Fibroblast of pulmonary artery (primary cell): ENCODE measurements at places on chromosomes 4 and X.
A peak's percentile ranks its signal among the peaks of the same experiment; 100 is the strongest.

DNA sequence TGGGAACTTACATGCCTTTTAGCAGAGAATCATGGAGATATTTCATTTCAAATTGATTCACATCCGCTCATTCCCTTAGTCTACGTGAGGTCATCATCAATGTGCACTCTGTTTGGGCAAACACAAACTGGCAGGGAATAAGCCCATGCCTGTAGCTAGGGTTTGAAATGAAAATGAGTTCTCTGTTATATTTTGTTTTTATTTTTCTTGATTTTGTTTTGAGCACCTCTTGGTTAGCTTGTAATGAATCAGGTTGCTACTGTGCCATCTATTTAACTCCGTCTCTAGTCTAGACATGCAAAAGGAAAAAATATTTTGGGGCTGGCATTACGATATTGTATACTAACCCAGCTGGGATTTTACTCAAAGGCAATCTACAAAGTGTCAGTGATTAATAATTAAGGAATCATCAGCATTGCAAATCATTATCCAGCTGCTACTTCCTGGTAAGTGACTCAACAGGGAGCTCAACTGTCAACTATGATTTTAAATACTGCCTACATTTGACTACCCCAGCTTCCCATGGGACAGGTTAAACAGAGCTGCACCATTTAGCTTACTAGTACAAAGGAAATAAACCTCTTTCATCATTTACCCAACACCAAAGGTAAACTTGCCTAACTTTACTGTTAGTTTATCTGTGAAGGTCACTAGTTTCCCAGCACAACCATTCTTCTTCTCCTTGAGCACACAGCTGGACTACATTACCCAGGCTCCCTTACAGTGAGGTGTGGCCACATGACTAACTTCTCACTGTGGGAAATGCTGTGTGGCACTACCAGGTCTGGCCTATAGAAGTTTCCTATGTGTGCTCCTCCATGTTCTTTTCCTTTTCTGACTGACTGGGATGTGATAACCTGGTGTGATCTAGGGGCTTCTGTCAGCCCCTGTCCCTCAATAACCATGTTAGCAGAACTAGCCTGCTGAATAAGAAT is 21.2 kb upstream of the TRPC5OS start:
- DNase-seq: no peak

DNA sequence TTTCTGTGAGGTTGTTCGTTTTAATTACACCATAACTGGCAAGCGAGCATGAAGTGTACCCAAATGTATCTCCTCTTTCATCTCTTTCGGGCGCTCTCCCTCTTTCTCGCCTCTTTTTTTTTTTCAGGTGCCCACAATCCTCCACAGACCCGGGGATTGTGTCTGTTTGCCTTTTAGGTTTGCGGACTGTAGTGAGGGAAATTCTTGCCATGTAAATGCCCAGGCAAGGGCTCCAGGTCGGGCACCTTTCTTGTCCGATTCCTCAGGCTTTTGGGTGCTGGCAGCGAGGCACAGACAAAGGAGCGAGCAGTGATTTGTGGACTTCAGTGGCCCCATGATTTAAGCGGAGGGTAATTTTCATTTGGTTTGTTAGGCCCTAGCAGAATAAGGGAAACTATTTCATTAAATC is 1.1 kb upstream of the PHOX2B start:
- no peak for DNase-seq

DNA sequence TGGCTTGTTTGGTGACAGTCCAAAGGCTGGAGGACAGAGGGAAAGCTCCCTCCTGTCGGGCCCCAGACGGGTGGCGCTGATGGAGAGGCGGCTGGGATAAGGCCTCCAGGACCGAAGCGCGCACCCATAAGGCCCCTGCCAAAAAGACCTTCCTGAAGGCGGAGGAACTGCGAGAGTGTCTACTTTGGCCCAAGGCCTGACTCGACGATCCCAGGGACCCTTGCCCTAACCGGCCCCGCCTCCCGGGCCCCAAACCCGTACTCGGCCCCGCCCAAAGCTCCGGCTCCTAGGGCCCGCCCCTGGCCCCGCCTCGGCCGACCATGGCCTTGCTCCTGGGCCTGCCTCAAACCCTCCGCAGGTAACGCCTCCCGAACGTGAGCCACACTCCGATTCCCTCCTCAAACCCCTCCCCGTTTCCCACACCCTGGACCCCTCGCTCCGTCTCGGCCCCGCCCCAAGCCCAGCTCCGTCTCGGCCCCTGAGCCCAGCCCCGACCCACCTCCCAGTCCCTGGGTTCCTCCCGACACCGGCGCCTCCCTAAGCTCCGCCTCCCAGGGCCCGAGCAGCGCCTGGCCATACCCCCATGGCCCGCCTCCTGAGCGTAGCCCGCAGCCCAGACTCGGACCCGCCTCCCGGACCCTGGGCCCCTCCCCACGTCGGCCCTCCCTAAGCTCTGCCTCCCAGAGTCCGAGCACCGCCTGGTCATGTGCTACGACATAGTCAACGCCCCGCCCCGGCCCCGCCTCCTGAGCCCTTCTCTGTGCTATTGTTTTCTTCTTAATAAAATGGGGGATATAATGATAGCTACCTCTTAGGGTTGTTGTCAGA is 90.0 kb upstream of the DRD5 start:
- DNase-seq: peak; percentile 85

- DNase-seq: no peak
Observed at GRCh38 chr4:83024233-83024632, 10.8 kb upstream of the COPS4 start.

DNA sequence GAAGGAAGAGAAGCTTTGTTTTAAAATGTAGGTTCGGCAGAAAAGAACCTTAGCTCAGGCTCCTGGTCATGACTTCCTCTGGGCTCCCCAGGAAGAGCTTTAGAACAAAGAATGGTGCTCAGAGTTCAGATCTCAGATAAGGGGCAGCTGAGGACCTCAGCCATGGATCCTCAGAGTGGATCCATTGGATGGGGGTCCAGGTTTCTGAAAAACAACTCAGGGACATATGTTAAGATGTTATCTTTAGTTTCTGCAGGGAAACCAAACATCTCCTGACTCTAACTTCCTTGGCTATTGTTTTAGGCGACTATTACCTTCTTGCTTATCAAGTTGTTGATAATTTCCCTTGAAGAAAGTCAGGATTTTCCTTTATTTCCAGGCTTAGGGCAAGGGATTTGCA is 5.4 kb downstream of the EVC start:
- DNase-seq: no peak

GRCh38 chrX:16771483-16772398 is 14.5 kb upstream of the TXLNG start:
- DNase-seq: peak; percentile 84

DNA sequence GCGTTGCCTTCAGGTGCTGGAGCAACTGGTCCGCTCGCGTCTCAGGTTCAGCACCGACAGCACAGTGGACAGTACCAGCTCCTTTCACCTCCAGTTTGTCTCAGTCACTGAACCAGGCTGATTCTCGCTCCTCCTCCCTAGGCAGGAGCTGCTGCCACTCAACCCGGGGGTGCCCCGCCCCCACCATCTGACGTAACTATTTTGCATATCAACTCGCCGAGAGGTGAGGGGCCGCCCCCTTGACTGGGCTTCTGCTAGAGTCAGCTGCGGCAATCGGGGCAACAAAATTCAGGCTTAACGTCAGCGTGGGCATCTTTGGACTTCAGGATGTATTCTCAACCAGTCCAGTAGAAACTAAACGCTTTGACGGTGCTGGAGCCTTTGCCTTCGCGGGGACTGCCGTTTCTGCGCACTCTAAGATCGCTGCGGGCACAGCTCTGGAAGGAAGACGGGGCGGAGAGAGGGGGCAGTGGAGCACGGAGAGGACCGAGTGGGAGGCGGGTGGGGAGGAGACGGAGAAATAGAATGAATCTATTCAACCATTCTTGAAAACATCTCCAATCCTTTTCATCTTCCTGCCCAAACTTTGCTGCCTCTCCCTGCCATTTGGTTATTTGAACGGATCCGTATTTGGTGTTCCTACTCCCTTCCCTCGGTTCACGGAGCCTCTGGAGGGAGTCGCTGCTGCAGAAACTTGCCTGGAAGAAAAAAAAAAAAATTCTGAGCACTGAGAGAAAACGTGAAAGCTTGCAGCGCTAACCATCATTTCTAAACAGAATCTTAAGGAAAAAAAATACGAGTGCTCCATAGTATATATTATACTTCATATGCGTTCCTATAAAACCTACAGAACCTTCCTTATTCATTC is at the start of gene FSTL5:
Gene FSTL5, minus strand, starts transcription at position 109 of the 868 bp plus-strand sequence. CDS start 52,604 bp downstream, outside the sequence.
- peak; percentile 30 for DNase-seq

- DNase-seq: no peak
Observed at GRCh38 chr4:24808261-24808660, 12.9 kb downstream of the SOD3 start.

DNA sequence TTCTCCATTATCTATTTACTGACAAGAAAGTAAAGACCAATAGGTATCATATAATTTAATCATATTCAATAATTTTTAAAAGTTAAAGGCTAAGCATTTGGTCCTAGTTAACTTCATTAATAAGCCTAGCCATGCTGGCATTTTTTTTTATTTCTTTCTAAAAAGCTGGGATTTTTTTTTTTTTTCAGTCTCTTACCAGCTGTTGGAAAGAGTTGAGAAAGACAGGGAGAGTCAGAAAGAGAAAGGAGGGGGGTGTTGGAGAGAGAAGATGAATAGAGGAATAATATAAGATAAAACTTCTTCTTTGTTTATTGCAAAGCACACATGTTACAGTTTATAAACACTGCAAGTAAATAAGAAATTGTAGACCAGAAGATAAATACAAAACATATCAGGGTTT is 5.9 kb upstream of the NR3C2 start:
- no peak for DNase-seq

DNA sequence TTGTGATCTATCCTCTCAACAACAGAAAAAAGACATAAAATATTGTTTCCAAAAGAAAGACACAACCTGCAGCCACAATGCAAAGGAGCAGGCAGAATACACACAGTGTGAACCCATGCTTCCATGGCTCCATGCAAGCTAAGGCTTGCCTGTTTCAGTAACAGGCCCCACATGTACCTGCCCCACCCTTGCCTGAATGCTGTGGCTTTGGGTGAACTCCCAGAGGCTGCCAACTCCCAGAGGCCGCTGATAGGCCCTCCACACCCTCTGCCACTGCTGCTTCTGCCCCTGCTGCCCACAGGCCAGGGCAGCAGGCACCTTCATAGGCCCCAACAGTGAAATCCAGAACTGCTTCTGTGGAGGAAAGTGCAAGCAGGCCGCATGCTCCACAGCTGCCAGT is 313.9 kb downstream of the CHIC1 start:
- no peak for DNase-seq

- no peak for DNase-seq
Observed at GRCh38 chr4:159296061-159296460, 193.2 kb downstream of the RAPGEF2 start.

DNA sequence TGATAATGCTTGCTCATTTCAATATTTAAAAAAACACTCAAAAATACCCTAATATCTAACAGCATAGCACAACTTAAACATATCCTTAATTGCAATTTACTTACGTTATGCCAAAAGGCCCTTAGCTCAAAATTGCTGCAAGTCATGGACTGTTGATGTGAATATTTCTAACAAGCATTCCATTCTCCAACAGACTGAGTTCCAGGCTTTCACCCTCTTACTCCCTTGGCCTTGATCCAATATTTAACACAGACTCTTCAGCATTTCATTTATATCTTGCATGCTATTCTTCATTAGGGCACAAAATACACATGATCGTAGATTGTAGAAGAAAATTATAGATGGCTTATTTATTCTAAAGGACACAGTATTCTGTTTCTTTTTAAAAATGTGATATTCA is 96.5 kb downstream of the RNF150 start:
- no peak for DNase-seq

DNA sequence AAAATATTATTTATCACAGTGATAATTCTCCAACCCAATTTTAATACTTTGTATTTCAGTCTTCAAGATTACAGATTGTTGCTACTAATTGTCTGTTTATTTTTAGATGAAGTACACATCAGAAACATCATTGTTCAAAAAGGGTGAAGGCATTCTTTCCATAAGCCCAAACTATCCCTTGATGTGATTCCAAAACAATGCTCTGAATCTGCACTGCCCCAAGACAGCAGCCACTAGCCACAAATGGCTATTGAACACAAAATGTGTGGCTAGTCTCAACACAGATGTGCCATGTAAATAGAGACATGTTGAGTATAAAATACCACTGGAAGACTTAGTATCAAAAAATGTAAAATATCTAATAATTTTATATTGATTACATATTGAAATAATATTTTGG is 150.7 kb upstream of the MAB21L2 start:
- no peak for DNase-seq

DNA sequence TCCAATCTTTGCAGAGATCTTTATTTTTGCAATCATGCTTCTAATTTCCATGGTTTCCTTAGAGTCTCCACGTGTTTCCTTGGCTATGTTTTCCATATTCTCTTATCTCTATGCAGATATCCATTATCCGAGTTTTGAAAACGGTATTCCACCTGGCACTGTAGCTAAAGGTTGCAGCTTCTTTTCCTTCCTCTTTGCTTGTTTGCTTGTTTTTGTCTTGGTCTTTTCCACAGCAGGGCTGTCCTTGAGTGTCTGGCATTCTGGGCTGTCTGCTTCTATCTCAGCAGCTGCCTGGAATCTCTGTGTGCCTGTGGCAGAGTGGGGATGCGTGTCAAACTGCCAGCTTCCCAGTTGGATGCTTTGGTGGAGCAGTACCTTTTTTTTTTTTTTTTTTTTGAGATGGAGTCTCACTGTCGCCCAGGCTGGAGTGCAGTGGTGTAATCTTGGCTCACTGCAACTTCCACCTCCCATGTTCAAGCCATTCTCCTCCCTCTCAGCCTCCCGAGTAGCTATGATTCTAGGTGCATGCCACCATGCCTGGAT is 46.9 kb downstream of the WFS1 start:
- DNase-seq: no peak

GRCh38 chrX:82127228-82128123 is 925.6 kb downstream of the SH3BGRL start:
- no peak for DNase-seq

DNA sequence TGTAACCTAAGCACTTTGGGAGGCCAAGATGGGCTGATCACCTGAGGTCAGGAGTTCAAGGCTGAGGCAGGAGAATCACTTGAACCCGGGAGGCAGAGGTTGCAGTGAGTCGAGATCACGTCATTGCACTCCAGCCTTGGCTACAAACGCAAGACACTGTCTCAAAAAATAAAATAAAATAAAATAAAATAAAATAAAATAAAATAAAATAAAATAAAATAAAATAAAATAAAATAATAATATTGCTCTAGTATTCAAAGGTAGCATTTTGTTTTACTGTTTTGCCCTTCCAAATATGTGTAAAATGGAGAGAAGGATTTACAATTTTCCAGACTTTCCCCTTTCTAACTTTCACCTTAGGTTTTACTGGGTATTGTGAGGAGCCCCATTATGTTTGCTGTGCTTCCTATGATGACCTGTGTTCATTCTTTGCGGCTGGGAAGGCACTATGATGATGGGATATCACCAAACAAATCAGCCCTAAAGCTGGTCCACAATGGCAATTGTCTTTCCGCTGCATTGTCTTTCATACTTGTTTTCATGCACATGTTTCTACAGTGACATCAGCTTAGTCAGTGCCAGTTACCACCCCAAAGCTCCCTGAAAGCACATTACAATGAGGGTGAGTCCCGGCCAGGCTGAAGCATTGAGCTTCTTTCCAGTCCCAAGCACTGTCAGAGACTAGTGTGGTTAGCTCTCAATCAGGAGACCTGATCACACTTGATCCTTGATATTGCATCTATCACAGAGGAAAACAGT is 50.8 kb downstream of the DTHD1 start:
- no peak for DNase-seq

GRCh38 chr4:150224896-150225591 is 146.8 kb downstream of the DCLK2 start:
- DNase-seq: peak; percentile 83

- DNase-seq: no peak
Observed at GRCh38 chr4:149964001-149964796, 114.0 kb upstream of the DCLK2 start.

- DNase-seq: no peak
Observed at GRCh38 chr4:4694296-4694772, 152.5 kb upstream of the STX18 start.
